ENCODE measurements at places on chromosomes 4 and X.
A peak's percentile ranks its signal among the peaks of the same experiment; 100 is the strongest.

DNA sequence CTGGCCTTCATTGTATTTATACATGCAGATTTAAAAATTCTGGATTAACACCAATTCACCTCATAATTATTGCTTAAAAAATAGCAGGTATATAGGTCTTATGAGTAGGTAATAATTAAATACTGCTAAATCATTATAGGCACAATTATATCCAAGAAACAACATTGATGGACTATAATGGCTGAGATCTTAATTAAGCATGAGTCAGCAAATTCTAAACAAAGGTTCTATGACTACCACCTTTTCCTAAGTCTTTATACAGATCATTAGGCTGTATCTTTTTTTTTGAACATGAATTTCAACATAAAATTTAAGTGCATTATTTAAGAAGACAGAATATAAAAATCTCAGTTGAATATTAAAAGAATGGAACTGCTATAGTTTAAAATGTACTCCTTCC is 1678.7 kb upstream of the PCDH10 start:
- DNase-seq, result no peak

DNA sequence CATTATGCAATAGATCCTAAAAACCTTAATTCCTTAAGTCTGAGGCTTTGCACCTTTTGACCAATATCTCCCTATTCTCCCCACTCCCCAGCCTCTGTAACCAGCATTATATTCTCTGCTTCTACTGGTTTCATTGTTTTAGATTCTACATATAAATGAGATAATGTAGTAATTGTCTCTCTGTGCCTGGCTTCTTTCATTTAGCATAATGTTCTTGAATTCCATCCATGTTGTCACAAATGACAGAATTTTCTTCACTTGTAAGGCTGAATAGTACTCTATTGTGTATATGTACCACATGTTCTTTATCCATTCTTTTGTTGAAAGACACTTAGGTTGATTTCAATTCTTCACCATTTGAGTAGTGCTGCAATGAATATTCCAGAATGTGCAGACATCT is 66.0 kb downstream of the MAGEC1 start:
- DNase-seq, result no peak

GRCh38 chrX:29466456-29466855 is 748.9 kb upstream of the MAGEB2 start:
- no peak for DNase-seq

- peak; percentile 50 for DNase-seq
These were observed 11.7 kb downstream of the OTUD5 start for GRCh38 chrX:48945517-48946348.

DNA sequence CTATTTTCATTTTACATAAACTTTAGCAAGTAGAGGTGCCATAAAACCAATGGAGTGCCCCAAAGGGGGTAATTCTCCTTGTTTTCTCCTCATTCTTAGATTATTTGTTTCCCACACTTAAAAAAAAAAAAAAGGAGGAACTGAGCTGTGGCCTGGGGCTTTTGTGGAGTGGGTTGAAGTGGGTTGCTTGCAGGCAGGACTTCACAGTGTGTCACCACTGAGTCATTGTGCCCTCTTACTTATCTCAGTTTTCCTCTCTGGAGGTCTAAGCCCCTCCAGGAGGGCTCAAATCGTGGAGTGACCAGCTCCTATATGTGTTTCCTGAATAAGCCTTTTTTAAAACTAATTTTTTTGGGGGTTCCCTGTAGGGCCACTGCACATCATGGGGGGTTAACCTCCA is 69.0 kb downstream of the SLC16A2 start:
- DNase-seq, result no peak

- DNase-seq, result no peak
These were observed 914.5 kb upstream of the AGA start for GRCh38 chr4:178356725-178357124.

- no peak for DNase-seq
These were observed 119.3 kb downstream of the AFF1 start for GRCh38 chr4:87053802-87054767.

DNA sequence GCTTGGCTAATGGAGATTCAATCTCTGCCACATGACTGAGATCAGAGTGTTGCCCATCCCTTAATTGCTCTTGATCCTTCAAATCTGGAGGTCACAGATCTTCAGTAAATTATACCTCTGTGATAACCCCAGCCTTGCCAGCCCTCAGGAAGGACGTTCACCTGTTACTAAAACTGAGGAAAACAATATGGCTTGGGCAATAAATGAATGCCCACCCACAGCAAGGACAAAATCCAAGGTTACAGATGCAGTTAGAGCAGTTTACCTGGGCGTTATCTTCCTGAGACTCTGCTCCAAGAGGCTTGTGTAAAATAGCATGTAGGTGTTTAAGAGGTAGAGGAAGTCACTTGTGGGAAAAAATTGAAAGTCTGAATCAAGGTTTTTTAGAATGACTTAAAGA is 69.3 kb upstream of the MAOA start:
- no peak for DNase-seq

- no peak for DNase-seq
These were observed 4.5 kb downstream of the PLXNB3 start for GRCh38 chrX:153768311-153769157.

- no peak for DNase-seq
These were observed 119.2 kb downstream of the CORIN start for GRCh38 chr4:47718696-47719095.

DNA sequence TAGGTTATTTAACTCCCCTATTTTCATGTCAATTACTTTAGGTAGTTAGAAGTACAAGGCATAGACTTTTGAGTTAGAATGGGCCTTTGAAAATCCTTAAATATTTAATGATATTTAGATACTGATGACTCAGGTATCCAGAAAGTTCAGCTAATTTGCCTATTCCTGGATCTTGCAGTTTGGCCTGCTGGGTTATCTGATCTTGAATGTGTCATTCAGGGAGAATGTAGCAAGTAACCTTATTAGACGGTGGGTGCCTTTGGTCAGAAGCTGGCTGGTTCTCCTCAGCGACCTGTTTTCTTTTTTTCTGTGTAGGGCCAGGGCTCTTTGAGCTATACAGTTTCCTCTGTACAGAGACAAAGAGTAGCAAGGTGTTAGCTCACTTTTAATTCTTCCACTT is 42.0 kb downstream of the MTM1 start:
- DNase-seq, result no peak

- DNase-seq, result no peak
These were observed 46.7 kb downstream of the C4orf46 start for GRCh38 chr4:158624889-158625478.

GRCh38 chr4:139735381-139736273 is 70.0 kb downstream of the MGST2 start:
- peak; percentile 52 for DNase-seq

- DNase-seq, result no peak
These were observed 76.5 kb upstream of the SMARCAD1 start for GRCh38 chr4:94131212-94131611.

GRCh38 chr4:46385946-46386345 is 4.0 kb downstream of the GABRA2 start:
- no peak for DNase-seq

DNA sequence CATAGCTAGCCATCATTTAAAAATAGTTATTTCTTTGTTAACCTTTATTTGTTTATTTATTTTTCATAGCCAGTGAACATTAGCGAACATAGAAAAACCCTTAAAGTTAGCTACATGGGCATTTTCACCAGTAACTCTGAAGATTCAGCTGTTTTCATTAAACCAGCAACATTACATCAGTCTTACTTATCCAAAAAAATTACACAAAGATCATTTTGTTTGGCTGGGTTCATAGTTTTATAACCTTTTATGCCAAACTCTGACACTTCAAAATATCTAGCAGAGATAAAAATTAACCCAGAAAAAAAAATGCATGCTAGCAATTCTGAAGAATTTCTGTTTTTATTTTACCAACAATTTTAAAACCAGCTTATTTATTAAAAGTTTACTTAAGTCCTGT is 784.1 kb downstream of the PCDH18 start:
- DNase-seq, result no peak

GRCh38 chr4:39464886-39465501 is 6.1 kb downstream of the LIAS start:
- no peak for DNase-seq

GRCh38 chr4:120830204-120830603 is 92.3 kb downstream of the PRDM5 start:
- peak; percentile 53 for DNase-seq

GRCh38 chr4:113951263-113951662 is 28.2 kb downstream of the ARSJ start:
- DNase-seq, result no peak

DNA sequence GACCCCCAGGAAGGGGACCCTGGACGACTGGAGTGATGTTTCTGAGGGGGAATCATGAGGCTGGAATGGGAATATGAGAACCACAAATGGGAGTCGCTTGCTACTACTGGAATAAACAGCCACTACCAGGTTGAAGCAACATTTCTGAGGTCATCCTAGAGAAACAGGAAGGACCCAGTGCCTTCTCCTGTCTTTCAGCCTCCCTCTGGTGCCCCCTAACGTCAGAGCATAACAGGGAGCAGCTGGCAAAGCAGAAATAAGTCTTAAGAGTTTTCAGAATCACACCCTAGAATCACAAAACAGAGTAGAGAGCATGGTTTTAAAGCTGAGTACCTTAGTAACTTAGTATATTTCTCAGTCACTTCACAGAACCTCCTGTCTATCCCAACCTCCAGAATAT is 347.8 kb upstream of the PITX2 start:
- no peak for DNase-seq

DNA sequence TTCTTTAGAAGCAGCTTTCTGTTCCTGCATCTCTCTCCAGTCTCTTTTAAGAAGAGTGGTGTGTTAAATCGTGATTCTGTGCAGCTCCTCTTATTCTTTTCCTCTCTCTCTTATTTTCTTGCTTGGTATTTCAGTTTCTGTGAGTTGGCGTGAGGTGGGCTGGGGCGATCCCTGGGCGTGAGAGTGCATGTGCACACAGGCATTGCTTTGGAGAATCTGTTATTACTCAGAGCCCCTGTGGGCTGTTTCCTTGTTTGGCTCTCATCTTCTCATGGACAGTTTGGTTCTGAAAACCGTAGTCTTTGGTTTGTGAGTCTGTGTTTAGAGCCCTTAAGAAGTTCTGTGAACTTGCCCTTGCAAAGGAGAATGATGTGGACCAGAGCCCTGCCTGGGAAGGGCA is 97.2 kb upstream of the CLNK start:
- no peak for DNase-seq

- no peak for DNase-seq
These were observed 252.3 kb downstream of the NLGN4X start for GRCh38 chrX:5976332-5976731.

DNA sequence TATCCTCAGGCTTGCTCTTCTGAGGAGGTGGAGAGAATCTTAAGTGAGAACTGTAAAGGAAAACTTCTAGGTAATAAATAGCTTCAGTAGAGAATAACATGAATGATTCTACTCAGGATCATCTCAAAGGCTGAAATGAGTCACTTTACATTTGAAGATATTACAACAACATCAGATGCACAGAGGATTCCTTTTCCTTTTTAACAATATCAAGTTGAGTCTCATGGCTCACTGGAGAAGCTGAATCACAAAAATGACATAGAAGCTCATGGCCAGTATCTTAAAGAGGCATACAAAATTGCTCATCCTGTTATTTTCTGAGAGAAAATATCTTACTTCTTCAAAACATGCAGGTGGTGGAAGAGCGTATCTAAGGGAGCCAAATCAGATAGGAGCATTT is 72.5 kb upstream of the EMCN start:
- DNase-seq, result no peak

DNA sequence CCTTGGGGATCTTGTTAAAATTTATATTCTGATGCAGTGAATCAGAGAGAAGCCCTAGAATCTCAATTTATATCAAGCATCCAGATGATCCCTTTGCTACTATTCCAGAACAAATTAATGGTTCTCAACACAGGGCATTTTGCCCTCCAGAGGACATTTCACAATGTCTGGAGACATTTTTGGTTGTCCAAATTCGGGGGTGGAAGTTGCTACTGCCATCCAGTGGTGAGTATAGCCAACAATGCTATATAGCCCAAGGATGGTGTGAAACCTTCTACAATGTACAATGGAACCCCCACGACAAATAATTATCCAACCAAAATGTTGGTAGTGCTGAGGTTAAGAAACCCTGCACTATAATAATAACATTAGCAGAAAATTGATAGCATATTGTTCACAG is 2440.0 kb downstream of the PCDH7 start:
- DNase-seq, result no peak

- DNase-seq, result no peak
These were observed 567.7 kb downstream of the MAGEB5 start for GRCh38 chrX:26783512-26784225.

DNA sequence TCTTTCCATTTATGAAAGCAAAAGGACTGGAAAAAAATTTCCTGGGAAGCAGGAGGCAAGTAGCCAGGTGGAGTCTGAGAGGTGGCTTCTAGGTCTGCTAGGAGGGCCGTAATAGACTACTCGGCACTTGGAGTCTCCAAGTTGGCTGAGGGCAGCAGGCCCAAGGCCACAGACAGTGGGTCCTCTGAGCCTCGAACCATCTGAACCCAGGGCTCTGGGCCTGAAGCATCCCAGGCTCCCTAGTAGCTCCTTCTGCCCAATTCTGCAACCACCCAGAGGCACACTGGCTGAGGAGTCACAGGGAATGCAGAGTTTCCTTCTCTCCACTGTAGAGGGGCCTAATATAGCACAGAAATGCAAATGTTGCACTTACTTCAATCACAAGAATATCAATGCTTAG is 19.8 kb downstream of the TKTL1 start:
- DNase-seq, result no peak

DNA sequence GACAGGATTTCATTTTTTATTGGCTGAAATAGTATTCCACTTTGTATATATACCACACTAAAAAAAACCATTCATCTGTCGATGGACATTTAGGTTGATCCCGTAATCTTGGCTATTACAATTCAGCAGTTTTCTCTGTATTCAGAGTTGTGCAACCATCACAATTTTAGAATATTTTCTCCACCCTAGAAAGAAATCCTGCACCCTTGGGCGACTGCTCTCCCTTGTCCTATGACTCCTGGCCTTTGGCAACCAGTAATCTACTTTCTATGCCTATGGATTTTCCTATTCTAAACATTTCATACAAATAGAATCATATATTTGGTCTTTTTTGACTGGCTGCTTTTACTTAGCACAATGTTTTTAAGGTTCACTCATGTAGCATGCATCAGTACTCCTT is 84.7 kb downstream of the NCAPG start:
- no peak for DNase-seq

DNA sequence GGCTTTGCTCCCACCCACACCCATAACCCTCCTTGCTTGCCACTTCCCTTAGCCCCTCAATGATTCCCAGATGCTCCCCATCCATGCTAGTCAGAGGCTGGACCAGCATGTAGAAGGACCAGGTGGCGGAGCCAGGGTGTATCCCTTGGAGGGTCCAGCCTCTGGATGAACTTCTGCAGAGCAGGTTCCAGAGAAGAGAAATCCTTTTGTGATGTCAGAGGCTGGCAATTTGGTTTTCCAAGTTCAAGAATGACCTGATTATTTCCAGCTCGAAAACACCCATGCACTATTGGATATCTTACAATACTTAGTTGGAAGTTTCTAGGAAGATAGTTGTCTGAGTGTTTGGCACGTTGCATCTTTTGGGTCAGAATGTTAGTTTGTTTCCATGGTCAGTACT is 168.3 kb upstream of the RPS6KA3 start:
- DNase-seq, result no peak

DNA sequence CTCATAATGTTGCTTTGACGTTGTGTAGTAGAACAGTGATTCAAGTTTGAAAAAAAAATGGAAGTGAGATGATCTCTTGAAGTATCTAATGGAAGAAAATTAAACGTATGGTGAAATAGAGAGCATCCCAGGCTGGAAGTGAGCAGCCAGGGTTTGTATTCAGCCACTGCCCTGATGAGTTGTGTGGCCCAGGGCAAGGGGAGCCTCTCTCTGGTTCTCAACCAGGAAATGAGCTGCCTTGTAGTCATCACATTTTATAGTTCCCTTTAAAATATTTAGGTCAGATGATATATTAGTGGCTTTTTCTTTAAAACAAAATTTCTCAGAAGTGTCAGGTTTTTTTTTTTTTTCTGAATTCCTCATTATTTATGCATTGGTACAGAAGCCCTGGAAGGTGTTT is 150.3 kb downstream of the GPAT3 start:
- no peak for DNase-seq
